ENCODE measurements at places on chromosomes 6 and 20.

DNA sequence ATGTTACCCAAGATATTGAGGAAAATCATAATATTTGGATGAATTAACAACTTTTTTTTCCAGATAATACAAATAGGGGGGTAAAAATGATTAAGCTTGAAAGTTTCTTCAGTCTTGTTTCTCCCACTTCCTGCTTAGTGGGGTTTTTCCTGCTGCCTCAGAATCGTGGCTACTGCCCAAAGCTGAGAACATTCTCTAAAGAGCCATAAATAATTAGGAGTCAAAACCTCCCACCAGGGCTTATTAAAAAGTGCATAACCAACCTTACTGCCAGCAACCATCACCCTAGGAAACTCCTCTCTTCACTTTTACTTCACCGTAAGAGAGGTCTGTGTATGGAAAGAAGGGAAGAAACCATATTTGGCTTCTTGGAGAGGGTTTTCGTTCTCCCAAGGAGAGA lies 9.0 kb upstream of the LCA5 start:
- DNase-seq: no peak

DNA sequence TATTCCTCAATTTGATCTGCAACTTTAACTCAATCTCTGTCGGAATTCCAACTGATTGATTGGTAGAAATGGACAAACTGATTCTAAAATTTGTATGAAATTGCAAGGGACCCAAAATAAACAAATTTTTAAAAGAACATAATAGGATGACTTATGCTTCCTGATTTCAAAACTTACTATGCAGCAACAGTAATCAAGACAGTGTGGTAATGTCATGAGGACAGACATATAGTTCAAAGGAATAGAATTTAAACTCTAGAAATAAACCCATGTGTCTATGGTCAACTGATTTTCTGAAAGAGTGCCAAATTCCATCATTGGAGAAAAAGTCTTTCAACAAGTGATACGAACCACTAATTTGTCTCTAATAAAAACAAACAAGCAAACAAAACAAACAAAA lies 1320.1 kb upstream of the GJE1 start:
- no peak for DNase-seq

GRCh38 chr6:134533991-134534390 lies 216.1 kb upstream of the SGK1 start:
- DNase-seq: no peak

GRCh38 chr6:49764571-49765236 lies 20.5 kb upstream of the CRISP3 start:
- no peak for DNase-seq

DNA sequence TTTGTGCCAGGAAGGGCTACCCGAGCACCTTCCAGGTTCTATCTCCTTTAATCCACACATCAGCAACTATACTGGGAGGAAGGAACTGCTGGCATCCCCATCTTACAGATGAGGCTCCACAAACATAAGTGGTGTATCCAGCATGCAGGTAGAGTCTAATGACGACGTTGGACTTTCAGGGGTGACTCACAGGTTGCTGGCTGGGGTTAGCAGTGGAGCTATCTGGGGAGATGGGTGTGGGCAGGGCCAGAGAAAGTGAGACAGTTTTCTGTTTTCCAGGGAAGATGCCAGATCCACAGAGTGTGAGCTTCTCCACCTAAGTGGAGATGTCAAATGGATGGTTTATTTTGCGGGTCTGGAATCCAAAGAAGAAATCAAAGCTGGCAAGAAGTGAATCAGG lies 31.8 kb downstream of the CDH22 start:
- DNase-seq: no peak

- no peak for DNase-seq
Measured at GRCh38 chr6:2793534-2794151, 28.4 kb downstream of the WRNIP1 start.

- no peak for DNase-seq
Measured at GRCh38 chr20:64044484-64045247, 4.8 kb downstream of the SOX18 start.

GRCh38 chr20:33810259-33810658 lies 889 bp upstream of the CHMP4B start:
- DNase-seq: no peak

- DNase-seq: no peak
Measured at GRCh38 chr20:58774667-58775263, 75.9 kb downstream of the GNAS-AS1 start.

DNA sequence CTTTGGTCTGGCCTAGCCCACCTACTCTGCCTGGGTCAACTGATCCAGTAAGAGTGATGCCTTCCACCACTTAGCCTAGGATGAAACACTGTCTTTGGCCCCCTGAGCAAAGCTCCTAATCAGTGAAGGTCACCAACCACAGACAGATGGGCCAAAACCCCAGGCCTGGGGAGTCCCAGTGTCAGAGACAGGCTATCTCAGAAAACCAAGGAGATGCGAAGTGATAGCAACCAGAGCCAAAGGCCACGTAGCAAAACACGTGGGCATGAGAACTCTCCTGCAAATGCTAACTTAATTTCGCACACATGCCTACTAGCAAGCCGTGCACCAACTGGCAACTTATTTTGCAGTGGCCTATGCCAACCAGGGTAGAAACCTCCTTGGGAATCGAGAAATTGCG lies 29.1 kb downstream of the AGPAT4 start:
- DNase-seq: no peak
